ENCODE measurements at places on chromosomes 2 and 18.

GRCh38 chr2:172893671-172894070, 158.0 kb downstream of the RAPGEF4 start:
- DNase-seq = no peak

- peak; percentile 92 for DNase-seq
These were observed 15.6 kb upstream of the ASAP2 start for GRCh38 chr2:9191041-9191481.

DNA sequence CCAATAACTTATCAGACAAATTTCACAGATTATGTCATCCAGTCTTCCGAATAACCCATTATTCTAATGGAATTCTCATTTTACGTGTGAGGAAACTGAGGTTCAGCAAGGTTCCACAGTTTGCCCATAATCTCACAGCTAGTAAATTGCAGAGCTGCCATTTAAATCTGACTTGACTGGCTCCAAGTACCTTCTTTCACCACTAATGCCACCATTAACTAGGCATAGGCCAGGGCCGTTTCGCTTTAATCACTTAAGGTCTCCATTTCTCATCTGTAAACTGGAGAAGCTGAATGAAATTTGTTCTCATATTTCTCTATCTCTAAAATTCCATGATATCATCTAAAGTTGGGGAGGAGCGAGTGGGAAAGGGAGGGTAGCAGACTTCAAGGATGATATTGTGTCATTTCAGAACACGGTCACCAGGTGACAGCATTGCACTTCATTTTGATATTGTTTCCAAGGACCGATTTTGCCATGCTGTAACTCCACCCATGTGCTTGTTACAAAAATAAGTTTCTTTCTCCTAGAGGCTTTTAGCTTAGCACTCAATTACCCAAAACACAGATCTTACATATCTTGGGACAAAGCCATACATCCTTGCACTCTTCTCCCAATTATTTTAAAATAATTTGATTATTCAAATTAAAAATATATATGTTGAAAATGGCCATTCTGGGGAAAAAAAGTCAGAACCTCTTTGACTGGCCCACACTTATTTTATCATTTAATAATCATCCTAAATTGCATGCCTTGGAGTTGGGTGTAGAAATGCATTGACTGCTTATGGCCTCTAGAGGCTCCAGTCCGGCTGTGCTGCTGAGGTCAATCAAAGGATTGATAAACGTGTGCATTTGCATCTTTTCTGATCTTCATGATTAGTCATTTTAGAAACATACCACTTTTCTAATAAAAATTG, 123.8 kb downstream of the AKAIN1 start:
- peak; percentile 47 for DNase-seq

DNA sequence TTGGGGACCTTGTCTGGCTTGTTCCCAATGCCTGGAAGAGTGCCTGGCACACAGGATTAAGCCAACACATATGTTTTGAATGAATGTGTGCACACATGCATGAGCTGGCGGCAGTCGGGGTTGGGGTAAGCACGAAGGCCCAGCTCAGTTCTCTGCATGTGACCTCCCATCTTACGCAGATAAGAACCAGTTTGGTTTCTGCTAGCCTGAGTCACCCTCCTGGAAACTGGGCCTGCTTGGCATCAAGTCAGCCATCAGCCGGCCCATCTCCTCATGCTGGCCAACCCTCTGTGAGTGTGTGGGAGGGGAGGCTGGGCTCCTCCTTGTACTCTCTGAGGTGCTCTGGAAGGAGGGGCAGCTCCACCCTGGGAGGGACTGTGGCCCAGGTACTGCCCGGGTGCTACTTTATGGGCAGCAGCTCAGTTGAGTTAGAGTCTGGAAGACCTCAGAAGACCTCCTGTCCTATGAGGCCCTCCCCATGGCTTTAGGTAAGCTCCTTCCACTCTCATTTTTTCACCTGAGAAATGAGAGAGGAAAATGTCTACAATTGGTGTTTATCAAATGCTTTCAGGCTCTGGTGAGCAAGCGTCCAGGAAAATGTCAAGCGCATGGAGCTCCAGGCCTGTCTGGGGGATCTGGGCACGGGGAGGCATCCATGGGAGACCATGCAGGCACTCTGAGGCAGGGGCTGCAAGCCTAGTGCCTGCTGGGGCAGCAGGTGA, 9.7 kb upstream of the IL1RN start:
- DNase-seq = peak; percentile 75

- DNase-seq = no peak
These were observed 23.8 kb upstream of the ODC1 start for GRCh38 chr2:10471955-10472354.

Data from astrocyte of the hippocampus (primary cell).